ENCODE measurements at places on chromosomes 7 and 10. TPM values are rescaled to one million over a fixed set of nuclear protein-coding genes. Genes with fewer than 3 reads are reported as not detected.

The AMZ1 gene
- not detected for total RNA-seq

The PIK3AP1 gene
- 1.3 TPM for total RNA-seq

The BTBD16 gene
- not detected for total RNA-seq

DNA sequence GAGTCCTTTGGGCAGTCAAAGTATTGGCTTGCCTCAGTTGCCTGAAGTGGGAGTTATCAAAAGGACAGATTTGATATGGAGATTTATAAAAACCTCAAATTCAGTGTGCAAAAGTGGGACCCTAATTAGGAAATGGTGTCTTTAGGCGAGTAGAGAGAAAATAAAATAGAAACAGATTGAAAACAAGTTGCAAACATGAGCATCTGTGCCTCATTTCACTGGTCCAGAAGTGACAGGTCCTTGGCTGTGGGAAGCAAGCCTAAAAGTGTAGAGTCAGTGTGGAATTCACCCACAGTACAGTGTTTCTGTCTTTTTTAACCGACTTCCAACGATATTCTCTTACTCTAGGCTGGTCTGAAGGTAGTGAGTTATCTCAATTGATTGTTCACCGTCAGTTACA is 51.2 kb downstream of the ST8SIA6 start:
- H3K27ac ChIP-seq = no peak overlapping the region
- H3K27me3 ChIP-seq = peaks cover 3% of the 10 kb centered on the region
- peaks cover 10% of the 10 kb centered on the region for H3K4me1 ChIP-seq
- no peak overlapping the region for H3K4me3 ChIP-seq
- DNase-seq = no peak

- H3K4me1 ChIP-seq = peaks cover 6% of the 10 kb centered on the region
- DNase-seq = no peak
- H3K4me3 ChIP-seq = no peak overlapping the region
These were observed 230.9 kb downstream of the AGMO start for GRCh38 chr7:15330943-15331342.

DNA sequence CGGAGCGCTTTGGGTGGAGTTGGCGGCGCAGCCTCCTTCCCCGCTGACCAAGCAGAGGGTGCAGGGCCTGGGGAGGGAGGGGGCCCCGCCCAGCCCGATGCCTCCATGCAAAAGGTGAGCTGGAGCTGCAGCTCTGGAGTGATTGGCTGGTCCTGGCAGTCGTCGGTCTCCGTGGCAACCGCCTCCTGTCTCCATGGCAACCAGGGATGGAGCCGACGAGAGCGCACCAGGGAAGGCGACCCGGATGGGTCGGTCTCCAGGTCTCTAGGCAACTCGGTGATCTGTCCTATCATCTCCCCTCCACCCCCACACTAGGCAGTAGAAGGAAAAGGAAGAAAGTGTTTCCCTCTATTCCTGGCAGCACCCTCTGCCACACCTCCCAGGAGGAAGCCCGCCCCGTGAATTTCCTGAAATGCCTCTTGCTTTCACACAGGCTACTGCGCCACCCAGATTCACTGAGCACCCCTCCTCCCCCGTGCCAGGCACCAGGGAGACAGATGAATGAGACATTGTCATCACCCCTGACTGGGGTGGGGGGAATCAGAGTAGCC is 647 bp upstream of the NACAD start:
- no peaks in the 10 kb centered on the region for H3K36me3 ChIP-seq
- peak overlapping the region; percentile 81 for H3K4me3 ChIP-seq
- DNase-seq = peak; percentile 69
- H3K4me1 ChIP-seq = peaks cover 11% of the 10 kb centered on the region

GRCh38 chr7:14400271-14400670 is 410.8 kb upstream of the ETV1 start:
- DNase-seq = no peak
- H3K4me1 ChIP-seq = no peaks in the 10 kb centered on the region
- no peak overlapping the region for H3K27ac ChIP-seq
- H3K4me3 ChIP-seq = no peak overlapping the region
- H3K36me3 ChIP-seq = no peaks in the 10 kb centered on the region
- no peaks in the 10 kb centered on the region for H3K27me3 ChIP-seq

DNA sequence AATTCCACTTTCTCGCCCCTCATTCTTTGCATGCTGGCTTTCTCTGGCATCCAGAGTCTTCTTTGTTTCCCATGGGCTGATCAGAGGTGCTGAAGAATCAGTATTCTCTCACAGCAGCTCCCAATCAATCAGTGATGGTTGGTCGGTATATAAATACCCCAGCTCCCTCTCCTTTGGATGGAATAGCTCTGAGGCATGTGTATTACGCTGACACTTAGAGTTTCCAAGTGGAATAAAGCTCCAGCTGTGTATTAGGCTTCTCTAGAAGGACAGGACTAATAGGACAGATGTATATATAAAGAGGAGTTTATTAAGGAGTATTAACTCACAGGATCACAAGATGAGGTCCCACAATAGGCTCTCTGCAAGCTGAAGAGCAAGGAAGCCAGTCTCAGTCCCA is 218.3 kb upstream of the GRB10 start:
- no peaks in the 10 kb centered on the region for H3K36me3 ChIP-seq
- DNase-seq = no peak
- H3K27me3 ChIP-seq = peaks cover 2% of the 10 kb centered on the region
- H3K4me1 ChIP-seq = no peaks in the 10 kb centered on the region

All from neural crest cell (in vitro differentiated cells).